Aorta (tissue), 5 donors: ENCODE measurements at places on chromosomes 1 and 21. TPM values are rescaled to one million over a fixed set of nuclear protein-coding genes. Genes with fewer than 3 reads are reported as not detected.

The C1orf74 gene
- total RNA-seq = 1.6 TPM

The ATP6V1G3 gene
- total RNA-seq = not detected

DNA sequence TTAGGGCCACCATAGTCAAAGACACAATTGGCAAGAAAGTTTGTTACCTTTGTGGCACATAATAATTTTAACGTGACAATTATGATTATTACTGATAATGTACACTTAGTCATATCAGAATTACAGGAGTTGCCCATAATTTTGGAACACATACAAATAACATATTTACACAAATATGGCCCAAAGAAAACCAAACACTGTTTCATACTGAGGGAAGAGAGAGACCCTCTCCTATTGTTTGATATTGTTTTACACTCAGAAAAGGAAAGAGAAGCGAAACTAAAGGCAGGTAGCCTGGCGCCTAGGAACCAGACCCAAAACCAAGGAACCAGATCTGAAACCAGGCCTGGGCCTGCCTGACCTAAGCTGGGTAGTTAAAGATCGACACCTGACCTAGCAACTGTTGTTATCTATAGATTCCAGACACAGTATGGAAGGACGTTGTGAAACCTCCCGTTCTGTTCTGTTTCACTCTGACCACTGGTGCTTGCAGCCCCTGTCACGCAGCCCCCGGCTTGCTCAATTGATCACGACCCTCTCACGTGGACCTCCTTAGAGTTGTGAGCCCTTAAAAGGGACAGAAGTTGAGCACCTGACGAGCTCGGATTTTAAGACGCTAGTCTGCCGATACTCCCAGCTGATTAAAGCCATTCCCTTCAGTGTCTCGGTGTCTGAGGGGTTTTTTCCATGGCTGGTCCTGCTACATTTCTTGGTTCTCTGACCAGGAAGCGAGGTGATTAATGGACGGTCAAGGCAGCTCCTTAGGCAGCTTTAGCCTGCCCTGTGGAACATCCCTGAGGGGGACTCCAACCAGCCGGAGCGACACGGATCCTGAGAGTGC, 27.9 kb downstream of the C1orf115 start:
- no peak for DNase-seq

- no peak for DNase-seq
Measured at GRCh38 chr1:27785781-27786455, 12.9 kb downstream of the STX12 start.

DNA sequence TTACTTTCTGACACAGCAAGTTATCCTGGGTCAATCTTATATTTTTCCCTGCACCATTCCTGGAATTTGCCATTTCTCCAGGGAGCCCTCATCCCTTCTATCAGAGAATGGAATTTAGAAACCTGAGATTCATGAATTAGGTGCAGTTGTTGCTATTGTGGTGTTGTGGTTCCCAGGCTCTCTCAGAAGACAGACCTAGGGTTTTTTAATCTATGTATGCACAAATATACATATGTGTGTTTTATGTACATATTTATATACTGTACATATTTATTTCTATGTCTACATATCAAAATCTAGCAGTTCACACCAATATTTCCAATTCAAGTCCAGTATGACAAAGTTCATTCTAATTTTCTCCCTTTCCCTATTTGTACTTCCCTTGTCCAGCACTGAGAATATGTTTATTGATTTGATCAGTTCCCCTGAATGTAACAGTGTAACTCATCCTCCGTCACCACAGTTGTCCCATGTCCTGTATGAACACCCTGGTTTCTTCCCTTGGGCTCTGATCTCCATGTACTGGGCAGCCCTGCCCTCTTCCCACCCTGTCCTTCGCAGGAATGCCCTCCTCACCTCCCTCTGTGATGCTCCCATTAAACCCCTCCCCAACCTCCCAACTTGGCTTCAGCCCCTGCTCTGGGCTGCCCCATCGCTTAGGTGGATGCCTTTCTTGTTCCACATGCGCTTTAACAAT, 145.5 kb downstream of the VPS13D start:
- DNase-seq = no peak

GRCh38 chr21:45252448-45252925, 35.2 kb downstream of the POFUT2 start:
- DNase-seq = no peak

The LIN28A gene
- total RNA-seq = not detected

- DNase-seq = no peak
Measured at GRCh38 chr1:242745079-242745478, 220.6 kb upstream of the PLD5 start.

- DNase-seq = peak; percentile 73
Measured at GRCh38 chr1:11788549-11789053, 17.2 kb downstream of the MTHFR start.

GRCh38 chr1:99146129-99146848, 118.0 kb upstream of the PLPPR4 start:
- DNase-seq = no peak

- DNase-seq = no peak
Measured at GRCh38 chr1:15885269-15885668, 37.8 kb downstream of the SPEN start.

DNA sequence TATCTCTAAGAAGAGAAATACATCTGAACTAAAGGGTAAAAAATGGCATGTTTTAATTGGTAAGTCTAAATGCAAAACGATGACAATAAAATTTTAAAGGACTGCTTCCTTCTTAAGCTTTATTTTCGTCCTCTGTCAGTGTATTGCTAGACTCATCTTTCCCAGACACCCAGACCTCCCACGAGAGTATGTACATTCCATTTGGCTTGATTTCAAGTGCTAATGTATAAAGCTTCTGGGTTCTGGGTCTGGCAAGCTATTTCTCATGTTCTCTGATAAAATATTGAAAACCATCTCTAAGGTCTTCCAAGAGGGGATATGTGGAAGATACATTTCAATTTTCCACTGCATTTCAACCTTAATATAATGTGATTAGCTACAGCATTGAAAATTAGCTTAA, 24.6 kb upstream of the SLC2A1 start:
- DNase-seq = no peak

DNA sequence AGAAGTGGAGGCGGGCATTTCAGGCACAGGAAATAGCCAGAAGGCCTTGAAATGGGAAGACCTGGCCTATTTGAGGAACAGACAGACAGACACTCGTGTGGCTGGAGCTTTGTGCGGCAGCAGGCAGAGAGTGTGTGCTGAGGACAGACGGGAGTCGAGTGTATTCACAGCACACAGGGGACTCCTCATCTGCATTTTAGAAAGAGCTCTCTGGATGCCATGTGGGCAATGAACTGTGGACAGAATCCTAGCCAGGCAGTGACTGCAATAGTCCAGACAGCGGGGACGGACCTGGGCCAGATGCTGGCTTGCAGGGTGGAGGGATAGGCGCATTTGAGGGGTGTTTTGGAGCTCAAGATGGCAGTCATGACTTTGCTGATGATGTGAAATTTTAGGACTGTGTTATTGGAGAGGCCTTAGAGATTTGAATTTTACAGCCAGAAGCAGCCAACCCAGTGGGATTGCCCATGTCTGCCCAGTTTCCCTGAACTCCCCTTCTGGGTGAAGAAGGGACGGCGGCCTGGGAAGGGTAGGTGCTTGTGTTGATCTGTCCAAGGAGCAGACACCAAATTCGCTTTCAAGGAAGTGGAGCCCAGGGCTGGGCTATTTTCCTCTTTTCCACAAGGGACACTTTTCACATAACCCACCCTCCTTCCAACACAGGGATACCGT, 43.7 kb downstream of the CHAF1B start:
- DNase-seq = no peak

DNA sequence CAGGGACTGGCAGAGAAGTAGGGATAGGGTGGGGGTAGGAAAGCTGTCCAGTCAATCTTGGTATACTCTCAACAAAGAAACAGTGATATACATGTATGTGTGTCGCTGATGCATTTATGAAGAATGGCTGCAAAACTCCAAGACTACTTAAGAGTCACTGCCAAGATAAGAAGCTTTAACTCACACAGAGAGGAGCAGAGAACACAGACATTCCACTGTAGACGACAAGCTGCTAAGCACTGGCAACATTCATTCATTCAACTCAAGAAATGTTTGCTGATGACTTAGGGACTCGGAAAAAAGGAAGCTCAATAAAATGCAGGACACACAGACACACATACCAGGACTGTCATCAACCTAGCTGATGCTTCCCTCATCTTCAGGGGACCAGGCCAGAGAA, 5.5 kb downstream of the CTNNBIP1 start:
- DNase-seq = no peak

The TNFRSF9 gene
- total RNA-seq = 0.36 TPM

GRCh38 chr1:208009706-208010444, 99.0 kb upstream of the CD34 start:
- no peak for DNase-seq

DNA sequence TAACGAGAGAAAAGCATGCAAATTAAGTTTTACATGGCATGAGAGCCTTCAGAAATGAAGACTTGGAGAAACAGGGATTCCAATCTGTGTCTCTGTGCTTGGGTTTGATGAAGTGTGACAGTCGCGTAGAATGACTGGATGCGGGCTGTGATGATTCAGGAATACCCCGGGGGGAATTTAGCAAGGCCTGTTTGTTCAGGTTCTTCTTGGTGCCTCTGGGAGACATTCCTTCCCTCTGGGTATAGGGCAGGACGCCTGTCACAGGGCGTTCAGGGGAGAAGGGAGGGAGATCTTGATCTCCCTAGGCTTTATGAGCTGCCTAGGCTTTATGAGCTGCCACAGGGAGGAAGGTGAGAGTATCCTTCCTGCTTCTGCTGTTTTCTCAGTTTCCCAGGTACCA, 36.6 kb downstream of the DOP1B start:
- DNase-seq = no peak

The LRRC71 gene
- total RNA-seq = 0.42 TPM

The NBPF6 gene
- total RNA-seq = not detected
